ENCODE measurements at places on chromosomes 13 and 19.
A peak's percentile ranks its signal among the peaks of the same experiment; 100 is the strongest.

- peak; percentile 57 for DNase-seq
These were observed at the start of gene SELENOW for GRCh38 chr19:47778049-47778953. Gene SELENOW, plus strand, starts transcription at chr19:47778703. Its CDS starts 83 bp downstream, at chr19:47778786.

DNA sequence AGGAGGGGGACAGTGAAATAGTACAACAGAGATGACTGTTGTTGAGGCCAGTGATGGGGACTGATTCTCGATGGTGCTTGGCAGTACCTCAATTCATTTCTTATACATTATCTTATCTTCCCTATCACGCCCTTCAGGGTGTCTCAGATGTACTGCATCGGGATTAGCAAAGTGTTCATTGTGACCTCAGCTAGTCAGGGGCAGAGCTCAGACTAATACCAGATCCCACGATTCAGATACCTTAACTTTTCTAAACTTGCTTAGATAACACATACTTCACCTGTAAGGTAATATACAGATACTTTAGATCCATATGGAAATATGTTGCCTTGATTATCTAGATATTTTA, 720.6 kb downstream of the EFNB2 start:
- DNase-seq = no peak

DNA sequence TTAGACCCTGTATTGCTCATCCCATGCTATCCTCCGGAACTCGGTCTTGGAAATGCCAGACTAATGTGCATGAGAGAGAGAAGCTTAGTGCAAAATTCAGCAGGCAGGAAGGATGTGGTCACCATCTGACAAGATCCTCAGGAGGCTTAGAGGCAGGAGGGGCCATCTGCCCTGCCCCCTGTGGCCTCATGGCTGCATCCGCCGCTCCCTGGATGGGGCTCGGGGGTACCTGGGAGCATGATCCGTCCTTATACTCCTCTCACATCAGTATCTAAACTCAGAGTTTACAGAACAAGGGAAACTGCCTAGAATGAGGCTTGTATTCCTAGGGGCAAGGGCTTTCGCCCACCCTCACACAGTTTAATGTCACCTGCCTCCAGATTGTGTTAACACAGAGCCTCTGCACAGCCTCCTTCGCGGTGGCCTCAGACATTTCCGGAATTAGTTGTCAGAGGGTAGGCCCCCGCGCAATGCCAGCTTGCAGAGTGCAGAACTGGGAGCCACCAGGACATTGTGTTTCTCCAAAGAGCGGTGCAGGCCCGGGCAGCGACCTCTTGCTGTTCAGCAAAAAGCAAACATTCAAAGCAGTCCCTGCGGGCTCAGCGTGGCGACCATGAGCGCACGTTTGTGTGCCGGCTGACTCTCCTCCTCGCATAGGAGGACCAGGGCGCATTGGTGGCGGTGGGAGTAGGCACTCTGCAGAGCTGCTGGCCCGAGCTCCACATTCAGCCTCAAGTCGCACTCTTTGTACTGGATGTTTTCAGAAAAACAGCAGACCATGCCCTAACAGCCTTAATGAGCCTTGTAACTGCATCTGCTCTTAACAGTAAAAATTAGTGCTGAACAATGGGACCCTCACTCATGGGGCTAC, 39.1 kb downstream of the GPR12 start:
- DNase-seq = no peak

- DNase-seq = no peak
These were observed 1716.5 kb upstream of the SLC10A2 start for GRCh38 chr13:104782741-104783140.

- DNase-seq = no peak
These were observed 8.7 kb upstream of the CHST8 start for GRCh38 chr19:33612928-33613619.

GRCh38 chr13:42022796-42023493, 25.5 kb upstream of the DGKH start:
- no peak for DNase-seq

DNA sequence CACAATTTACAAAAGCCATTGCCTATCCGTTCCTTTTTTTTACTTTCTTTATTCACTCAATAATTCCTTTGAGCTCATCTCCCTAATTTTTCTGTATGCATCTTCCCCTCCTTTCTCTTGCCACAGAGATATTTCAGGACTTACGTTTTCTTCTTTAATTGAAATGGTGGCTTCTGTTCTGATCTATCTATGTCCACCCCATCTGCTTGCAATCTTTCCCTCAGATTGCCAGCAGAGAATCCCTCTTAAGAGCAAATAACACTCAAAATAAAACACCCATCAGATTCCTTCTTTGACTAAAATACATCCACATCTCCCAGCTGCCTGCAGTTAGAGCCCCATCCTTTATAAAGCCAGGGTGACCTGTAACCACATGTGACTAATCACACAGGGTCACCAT, 478.6 kb downstream of the EFNB2 start:
- DNase-seq = no peak

- no peak for DNase-seq
These were observed 476.5 kb downstream of the KLF5 start for GRCh38 chr13:73535341-73535740.

DNA sequence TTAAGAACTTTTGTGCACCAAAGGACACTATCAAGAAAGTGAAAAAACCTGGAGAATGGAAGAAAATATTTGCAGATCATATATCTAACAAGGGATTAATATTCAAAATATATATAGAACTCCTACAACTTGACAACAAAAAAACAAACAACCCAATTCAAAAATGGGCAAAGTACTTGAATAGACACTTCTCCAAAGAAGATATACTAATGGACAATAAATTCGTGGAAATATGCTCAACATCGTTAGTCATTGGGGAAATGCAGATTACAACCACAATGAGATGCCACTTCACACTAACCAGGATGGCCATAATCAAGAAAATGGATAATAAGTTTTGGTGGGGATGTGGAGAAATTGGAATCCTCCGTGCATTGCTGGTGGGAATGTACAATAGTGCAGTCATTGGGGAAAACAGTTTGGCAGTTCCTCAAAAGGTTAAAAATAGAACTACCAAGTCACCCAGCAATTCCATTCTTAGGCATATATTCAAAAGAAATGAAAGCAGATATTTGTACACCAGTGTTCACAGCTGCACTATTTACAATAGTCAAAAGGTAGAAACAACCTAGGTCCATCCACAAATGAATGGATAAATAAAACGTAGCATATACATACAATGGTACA, 2.2 kb upstream of the LSR start:
- no peak for DNase-seq

DNA sequence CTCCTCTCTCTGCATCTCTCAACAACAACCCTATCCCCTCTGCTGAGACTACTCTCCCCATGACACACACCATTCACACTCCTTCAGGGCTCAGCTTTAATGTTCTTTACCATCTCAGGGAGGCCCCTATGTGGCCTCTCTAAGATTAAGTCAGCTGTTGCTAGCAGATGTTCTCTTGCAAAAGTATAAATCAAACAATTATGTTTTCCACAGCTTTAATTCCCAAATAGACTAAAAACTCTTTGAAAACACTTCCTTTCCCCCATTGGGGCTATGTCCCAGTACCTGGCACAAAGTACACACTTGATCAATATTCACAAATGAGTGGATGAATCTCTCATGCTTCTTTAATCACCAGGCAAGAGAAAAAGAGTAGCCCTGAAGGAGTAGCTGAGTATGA, 5.1 kb downstream of the PEG3 start:
- no peak for DNase-seq

DNA sequence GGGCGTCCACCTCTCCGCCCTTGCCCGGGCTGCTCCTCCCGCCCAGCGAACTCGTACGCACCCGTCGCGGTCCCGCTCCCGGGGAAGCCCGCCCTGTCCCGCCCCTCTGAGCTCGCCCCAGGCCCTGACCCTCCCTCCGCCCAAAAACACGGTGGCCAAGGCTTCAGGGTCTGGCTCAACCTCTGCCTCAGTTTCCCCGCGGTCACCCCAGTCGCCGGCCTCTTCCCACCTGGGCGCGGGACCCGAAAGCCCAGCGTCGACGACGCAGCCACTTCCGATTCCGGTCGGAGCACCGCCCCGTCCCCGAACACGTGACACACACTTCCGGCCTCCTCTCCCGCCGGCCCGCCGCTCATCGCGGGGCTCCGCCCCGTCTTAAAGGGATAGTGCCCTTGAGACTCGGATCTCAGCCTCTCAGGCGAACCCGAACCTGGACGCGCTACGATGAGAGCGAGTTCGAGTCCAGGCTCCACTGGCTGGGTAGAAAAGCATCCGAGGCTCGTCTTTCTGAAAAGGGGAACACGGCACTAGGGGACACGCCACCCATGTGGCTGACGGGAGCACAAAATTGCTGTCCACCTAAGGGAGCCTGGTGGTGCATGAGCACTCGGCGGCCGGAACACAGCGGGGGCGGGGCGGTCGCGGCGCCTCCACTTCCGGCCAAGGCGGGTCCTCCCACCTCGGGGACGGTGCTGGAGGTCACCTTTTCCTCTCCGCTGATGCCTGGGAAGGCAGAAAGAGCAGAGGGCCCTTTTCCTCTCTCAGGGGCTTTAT, at the start of gene C19orf25:
Gene C19orf25 (minus strand): TSS at position 282 of the 774 bp plus-strand sequence. CDS start 312 bp downstream, outside the sequence.
- peak; percentile 82 for DNase-seq

DNA sequence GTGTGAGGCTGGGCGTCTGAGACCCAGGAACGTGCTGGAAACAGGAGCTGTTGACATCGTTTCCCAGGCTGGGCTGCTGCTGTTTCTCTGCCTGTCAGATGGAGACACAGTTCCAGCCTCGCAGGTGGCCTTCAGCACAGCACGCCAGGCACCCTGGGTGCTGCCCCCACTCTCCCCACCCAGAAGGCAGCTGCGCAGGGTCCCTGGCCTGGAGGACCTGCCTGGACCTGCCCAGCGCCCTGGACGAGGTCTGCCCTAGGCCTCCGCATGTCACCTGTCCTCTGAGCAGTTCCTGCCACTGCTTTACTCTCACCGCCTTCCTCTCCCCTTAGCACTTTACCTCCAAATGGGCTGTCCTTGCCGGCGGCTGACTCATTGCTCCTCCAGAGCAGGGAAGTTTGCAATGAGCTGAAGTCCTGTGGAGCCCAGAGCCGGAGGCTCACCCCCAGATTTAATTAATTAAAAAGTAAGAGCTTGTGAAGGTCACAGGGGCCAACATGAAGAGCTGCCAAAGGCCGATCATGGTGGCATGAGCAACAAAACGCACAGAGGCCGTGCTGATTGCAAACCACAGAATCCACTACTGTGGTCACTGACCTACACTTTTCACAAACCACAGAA, 32.2 kb downstream of the C13orf46 start:
- no peak for DNase-seq

- DNase-seq = no peak
These were observed 5.6 kb downstream of the ZDHHC20 start for GRCh38 chr13:21453387-21454081.

GRCh38 chr13:93388701-93389100, 162.1 kb downstream of the GPC6 start:
- DNase-seq = peak; percentile 21

- peak; percentile 5 for DNase-seq
These were observed 140.2 kb downstream of the NUFIP1 start for GRCh38 chr13:44848920-44849676.

DNA sequence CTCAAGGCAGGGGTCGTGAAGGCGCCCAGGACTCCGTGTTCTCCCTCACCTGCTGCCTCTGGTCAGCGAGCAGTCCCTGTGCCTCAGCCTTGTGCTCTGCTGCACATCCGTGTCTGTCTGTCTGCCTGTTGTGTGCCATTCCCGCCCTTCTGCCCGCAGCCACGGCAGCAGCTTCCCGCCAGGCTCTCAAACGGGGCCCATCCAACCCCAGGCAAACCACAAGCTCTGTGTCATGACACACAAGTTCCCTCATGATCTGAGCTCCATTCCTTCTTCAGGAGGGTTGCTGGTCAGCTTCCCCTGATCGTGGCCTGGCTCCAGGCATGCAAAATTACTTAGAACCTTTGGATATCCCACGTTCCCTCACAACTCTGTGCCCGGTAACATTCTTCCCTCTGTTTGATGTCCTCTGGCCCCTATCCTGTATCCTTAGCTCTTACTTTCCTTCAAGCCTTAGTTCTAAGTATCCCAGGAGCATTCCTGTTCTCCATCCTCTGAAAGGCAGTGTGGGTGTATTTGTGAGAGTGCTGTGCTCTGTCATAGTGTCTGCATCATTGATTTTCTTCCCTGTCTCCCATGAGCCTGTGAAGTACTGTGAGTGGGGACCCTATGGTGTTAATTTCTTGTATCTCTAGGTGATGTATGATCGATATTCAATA, 3.2 kb downstream of the GPR183 start:
- DNase-seq = no peak

GRCh38 chr19:48419158-48419920, 25.9 kb downstream of the GRIN2D start:
- DNase-seq = no peak

DNA sequence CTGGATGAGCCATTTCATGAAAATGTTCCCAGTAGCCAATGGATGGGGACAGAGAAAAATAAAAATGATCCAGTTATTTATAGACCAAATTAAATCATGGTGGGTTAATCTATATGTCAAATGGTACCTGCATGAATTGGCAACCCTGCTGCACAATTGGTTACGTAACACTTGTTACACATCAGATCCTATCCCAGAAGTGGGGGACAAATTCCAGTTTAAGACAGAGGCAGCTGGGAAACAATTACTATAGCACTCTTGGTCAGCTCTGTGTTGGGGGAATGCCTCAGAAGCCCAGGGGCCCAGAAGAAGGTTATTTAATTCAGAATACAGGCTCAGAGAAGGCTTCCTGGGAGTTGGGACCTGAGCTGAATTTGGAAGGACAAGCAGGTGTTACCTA, 81.1 kb upstream of the FLT1 start:
- DNase-seq = no peak

- no peak for DNase-seq
These were observed 45.3 kb downstream of the CERS4 start for GRCh38 chr19:8254286-8255001.

GRCh38 chr19:52963247-52963618, 552 bp upstream of the ZNF816 start:
- no peak for DNase-seq

DNA sequence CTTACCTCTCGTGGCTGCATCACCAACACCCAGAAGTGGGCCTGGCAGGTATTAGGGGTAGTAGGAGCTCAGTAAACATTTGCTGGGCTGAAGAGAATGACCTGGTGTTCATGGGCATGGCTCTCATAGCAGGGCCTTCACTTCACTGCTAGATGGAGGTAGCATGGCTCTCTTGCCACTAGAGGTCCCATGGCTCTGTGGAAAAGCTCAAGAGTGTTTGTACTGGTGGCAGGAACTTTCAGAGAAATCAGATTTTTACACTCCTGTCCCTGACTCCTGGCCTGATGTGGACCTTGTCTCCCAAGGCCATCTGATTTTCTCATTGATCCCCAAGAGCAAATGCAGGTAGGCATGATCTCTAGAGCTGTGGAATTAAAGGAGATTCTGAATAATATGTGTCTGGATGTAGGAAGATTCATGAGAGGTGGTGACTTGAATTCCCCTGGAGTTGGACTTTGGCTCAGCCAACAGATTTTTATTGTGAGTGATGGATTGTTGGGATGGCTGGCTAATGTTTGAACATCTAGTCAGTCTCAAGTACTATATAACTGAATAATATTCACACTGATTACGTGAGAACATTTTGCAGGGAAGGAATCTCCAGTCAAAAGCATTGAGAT, 5.7 kb downstream of the ZNF574 start:
- no peak for DNase-seq

GRCh38 chr19:29650772-29651387, 14.4 kb upstream of the PLEKHF1 start:
- no peak for DNase-seq

- DNase-seq = no peak
These were observed 237.6 kb downstream of the LACC1 start for GRCh38 chr13:44117351-44117750.

GRCh38 chr13:26978081-26978860, 193.3 kb downstream of the USP12 start:
- no peak for DNase-seq

All from fibroblast of skin of left biceps (primary cell).